ENCODE measurements at places on chromosomes 7 and 10. TPM values are rescaled to one million over a fixed set of nuclear protein-coding genes. Genes with fewer than 3 reads are reported as not detected.

- H3K4me1 ChIP-seq, result no peaks in the 10 kb centered on the region
- no peaks in the 10 kb centered on the region for H3K27me3 ChIP-seq
- H3K27ac ChIP-seq, result no peak overlapping the region
- no peak for DNase-seq
Measured at GRCh38 chr7:15309872-15310271, 251.9 kb downstream of the AGMO start.

DNA sequence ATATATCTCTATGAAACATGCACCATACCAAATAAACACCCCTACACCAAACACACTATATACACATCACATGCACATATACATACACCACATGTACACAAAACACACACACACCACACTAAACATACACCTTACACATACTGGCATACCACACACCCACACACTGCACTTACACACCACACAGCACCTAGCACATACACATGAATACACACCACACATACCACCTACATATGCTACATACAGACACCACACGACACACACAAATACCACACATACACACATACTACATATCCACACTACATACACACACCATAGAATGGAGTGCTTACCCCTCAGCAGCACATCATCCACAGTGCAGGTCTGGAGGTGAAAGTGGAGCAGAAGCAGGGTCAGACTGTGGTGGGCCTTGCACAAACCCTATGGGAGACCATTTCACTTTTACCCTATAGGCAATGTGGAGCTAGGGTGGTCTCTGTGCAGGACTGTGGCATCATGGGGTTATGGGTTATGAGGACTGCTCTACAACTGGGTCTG, 64.6 kb downstream of the WDFY4 start:
- no peaks in the 10 kb centered on the region for H3K36me3 ChIP-seq
- no peak overlapping the region for H3K4me3 ChIP-seq
- no peak overlapping the region for H3K27ac ChIP-seq
- no peak for DNase-seq

GRCh38 chr7:82579047-82579446, 135.5 kb upstream of the CACNA2D1 start:
- DNase-seq, result no peak
- H3K36me3 ChIP-seq, result no peaks in the 10 kb centered on the region
- H3K27me3 ChIP-seq, result no peaks in the 10 kb centered on the region
- H3K4me3 ChIP-seq, result no peak overlapping the region
- H3K27ac ChIP-seq, result no peak overlapping the region
- H3K4me1 ChIP-seq, result peaks cover 12% of the 10 kb centered on the region

GRCh38 chr10:13074563-13075451, 25.2 kb upstream of the OPTN start:
- no peaks in the 10 kb centered on the region for H3K27me3 ChIP-seq
- peaks cover 39% of the 10 kb centered on the region for H3K36me3 ChIP-seq
- DNase-seq, result peak; percentile 79
- H3K4me3 ChIP-seq, result no peak overlapping the region
- H3K27ac ChIP-seq, result no peak overlapping the region

GRCh38 chr10:11586170-11586569, 25.3 kb downstream of the USP6NL start:
- H3K27ac ChIP-seq, result no peak overlapping the region
- H3K36me3 ChIP-seq, result peaks cover 23% of the 10 kb centered on the region
- H3K4me1 ChIP-seq, result peaks cover 38% of the 10 kb centered on the region
- H3K4me3 ChIP-seq, result no peak overlapping the region

GRCh38 chr7:95102662-95103061, 195.3 kb downstream of the PPP1R9A start:
- H3K4me1 ChIP-seq, result peaks cover 20% of the 10 kb centered on the region
- H3K4me3 ChIP-seq, result no peak overlapping the region
- DNase-seq, result no peak
- no peaks in the 10 kb centered on the region for H3K27me3 ChIP-seq

DNA sequence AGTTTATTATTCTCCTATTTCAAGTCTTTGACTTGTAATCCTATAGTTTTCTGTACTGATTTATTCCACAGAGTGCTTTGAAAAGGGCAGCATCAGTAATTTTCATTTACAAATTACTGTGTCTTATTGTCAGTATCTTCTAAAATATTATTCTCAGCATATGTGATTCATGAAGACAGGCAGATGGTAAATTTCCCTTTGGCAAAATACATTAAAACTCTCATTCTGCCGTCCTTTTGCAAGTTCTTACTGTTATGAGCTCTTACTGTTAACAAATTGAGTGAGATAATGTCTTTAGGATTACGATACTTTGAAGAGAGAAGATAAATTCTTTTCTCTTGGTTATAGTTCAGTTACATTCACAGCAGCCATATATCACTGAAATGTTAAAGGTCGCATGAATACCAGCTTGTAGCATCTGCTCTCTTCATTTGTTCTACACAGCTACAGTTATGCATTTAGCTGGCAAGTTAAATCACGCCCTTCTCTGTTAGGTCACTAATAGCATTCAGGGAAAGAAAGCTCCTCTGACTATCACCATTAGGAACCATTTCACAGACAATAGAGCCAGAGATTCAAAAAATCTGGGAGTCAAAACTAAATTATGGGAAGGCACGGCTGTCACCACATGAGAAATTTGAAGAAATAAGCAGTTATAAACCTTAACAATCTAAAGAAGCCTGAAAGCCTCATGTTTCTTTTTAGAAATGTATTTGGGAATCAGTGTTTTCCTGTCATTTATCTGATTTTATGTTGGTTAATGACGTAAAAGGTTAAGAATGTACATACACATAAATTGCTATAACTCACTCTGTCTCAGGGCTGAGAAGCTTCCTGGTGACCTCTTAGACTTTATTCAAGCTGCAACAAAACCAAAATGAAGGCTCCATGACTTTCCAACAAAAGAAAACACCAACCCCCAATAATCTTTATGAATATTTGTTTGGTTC, 109.6 kb upstream of the SP4 start:
- H3K27ac ChIP-seq, result no peak overlapping the region
- H3K4me3 ChIP-seq, result no peak overlapping the region
- H3K27me3 ChIP-seq, result no peaks in the 10 kb centered on the region
- peaks cover 22% of the 10 kb centered on the region for H3K4me1 ChIP-seq

The UCMA gene
- 1.9 TPM for total RNA-seq

The CNPY1 gene
- not detected for total RNA-seq

The CDK1 gene
- total RNA-seq, result 92.8 TPM

The EVX1 gene
- not detected for total RNA-seq

All from WTC11 (cell line).